ENCODE measurements at places on chromosomes 1 and 21.

DNA sequence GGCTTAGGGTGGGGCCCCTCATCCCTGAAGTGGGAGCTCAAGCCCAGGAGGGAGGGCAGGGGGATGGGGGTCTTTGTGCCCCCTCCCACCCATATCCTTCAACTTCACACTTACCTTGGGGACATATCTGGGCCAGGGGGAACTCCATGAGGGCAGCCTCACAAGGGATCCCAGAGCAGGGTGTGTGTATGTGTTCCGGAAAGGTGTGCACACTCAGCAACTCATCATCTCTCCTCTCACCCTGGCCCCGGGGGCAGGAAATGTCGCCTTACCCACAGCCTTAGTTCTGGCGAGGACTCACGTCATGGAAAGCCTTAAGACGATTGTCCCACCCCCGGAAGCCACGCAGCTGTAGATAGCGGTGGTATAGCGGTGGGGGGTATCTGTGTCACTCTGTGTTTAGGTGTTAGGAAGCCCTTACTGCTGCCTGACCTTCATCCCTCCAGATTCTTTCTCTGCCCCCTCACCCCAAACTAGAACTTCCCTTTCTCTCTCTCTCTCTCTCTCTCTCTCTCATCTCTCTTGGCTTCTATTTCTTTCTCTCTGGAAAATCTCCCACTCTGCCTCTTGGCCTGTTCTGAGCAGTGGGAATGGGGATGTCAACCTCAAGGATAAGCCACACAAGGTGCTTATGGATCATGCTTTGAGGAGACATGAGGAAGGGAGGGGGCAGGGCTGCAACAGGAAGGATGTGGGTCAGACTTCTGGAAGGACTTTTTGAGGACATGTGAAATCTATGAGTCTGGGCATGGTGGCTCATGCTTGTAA, at the start of gene SH2D2A:
Gene SH2D2A, minus strand, starts transcription at position 288 of the 768 bp plus-strand sequence. Its CDS starts 140 bp downstream, at position 148.
- peak; percentile 98 for DNase-seq

DNA sequence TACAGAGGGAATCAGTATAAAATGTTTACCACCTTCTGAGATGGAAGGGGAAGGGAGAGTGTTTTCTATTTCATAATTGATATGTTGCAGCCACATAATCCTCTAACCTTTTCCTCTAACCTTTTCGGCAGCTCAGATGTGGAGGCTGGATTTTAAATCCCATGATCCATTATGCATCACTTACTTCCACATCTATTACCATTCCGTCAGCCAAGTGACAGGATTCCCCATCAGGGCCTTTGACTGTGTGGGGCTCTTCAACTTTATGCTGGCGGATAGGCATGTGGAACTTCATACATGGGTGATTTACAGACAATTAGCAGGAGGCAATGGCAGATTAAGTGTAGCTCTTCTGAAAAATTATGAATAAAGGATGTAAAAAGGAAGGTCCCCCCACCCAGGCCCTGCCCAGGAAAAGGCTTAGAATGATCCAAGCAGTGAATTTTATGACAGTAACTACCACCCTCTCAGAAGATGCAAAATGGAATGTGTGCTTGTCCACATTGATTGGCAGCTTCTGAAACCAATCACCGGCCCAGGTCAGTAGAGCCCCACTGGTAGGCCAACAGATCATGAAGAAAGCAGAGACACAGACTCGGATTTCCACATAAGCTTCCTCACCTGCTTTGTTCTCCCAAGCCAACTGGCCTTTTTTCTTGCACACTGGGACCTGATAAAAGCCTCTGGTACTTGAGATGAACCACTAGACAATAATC, 147.0 kb downstream of the ST6GALNAC5 start:
- DNase-seq: no peak

DNA sequence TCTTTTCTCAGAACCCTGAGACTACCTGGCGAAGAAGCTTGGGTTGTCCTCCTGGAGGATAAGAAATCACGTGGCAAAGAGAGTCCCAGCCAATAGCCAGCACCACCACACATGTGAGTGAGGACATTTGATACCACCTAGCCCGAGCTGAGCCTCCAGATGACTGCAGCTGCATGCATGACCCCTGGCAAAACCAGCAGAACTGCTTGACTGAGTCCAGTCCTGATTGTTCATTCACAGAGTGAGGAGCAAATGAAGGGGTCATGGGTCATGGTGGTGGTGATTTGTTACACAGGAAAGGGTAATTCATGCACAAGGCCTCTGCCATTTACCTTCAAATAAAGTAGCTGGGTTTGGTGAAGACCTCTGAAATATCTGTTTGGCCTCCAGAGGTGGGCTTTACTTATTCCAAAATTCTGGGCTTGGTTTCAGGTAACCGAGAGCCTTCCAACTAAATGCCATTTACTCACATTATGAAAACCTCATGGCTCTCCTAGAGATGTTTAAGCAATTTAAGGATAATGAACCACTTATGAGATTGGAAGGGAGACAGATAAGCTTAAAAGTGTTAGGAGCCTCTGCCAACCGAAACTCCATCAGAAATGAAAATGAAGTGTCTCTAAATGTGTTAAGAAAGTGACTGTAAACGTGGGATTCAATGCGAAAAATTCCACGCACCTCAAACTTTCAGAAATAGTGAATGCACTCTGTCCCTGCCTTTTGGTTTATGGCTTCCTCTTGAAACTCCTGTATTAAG, 163.3 kb downstream of the SLC35F3 start:
- DNase-seq: no peak

DNA sequence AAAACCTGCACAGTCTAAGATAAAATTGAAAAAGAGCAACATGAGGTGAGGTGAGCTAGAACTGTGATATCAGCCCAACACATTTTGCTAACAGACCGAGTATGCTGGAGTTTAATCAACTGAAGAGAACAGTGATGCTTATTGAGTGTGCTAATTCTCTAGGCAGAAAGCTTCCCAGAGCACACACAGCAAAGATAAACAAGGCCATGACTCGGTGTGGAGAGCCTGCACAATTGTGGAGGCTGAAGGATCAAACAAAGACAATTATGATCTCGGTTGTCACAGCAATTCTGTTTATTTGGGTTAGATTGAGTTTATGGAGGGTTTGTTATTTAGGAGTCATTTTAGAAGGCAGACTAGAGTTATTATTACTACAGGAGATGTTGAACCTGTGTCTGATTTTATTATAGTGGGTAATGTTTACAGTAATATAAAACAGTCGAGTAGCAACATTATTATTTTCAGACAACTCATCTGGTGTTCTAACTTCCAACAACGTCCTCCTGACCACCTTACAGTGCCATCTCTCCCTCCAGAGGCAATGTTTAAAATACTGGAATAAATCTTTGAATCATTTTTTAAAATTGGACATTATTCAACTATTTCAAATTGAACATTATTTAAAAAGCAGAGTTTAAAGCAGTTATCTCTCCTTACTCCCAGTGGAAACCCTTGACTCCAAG, 40.2 kb downstream of the DPT start:
- no peak for DNase-seq

GRCh38 chr1:72634946-72635345, 352.6 kb upstream of the NEGR1 start:
- DNase-seq: no peak

GRCh38 chr21:29775462-29775861, 164.3 kb downstream of the GRIK1 start:
- DNase-seq: no peak

- DNase-seq: no peak
These were observed 14.7 kb upstream of the GPR37L1 start for GRCh38 chr1:202107801-202108731.

DNA sequence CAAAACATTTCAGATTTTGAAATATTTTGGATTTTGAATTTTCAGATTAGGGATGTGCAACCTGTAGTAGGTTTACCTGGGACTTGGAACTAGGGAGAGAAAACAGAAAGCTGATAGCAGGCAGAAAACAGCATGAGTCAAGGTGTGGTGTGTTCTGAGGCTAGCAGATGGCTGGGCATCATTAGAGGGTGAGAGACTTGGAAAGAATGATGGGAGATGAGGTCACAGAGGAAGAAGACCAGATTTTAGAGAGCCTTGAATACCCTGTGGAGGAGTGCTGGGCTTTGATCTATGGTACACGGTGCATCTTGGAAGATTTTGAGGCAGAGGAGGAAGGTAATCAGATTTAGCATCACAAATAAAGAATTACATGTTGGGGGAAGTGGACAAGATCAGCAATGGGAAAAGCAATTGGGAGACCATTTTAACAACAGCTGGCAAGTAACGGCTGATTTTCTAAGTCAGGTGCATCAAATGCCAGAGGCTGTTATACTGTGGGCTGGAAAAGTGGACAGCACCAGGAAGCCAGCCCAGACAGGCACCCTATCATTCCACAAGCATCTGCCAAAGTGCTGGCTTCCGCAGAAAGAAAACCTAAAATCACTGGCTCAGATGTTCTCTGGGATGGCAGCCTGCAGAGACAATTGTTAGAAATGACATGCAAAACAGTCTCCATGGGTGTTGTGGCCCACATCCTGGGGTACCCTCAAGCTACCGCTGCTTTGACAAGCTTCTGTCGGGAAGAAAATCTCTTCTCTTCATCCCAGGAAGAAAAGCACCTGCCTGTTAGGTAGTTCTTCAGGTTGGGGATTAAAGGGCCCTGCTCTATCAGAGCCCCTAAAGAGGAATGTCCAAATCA, 30.9 kb upstream of the CAMK1G start:
- DNase-seq: no peak

- DNase-seq: no peak
These were observed 1573.0 kb upstream of the PRMT6 start for GRCh38 chr1:105483436-105483835.

GRCh38 chr1:205228093-205228521, 361 bp downstream of the TMCC2 start:
- peak; percentile 29 for DNase-seq

- no peak for DNase-seq
These were observed 19.6 kb upstream of the SLC26A9 start for GRCh38 chr1:205962821-205963221.

GRCh38 chr1:180907313-180908055, 5.2 kb upstream of the KIAA1614 start:
- DNase-seq: no peak

GRCh38 chr1:201149400-201149799, 4.9 kb downstream of the TMEM9 start:
- DNase-seq: peak; percentile 7

GRCh38 chr1:6294890-6295556, 34.1 kb upstream of the GPR153 start:
- DNase-seq: no peak

All from naive thymus-derived CD8-positive, alpha-beta T cell (primary cell).